ENCODE measurements at places on chromosomes 5 and 9.

GRCh38 chr9:69905851-69906250 is 85.2 kb downstream of the CFAP95 start:
- no peak for DNase-seq

GRCh38 chr5:160747987-160748386 is 104.0 kb downstream of the ATP10B start:
- no peak for DNase-seq

GRCh38 chr5:104265531-104266140 is 703.0 kb upstream of the NUDT12 start:
- no peak for DNase-seq

- no peak for DNase-seq
Observed at GRCh38 chr9:104177676-104178075, 83.6 kb downstream of the SMC2 start.

DNA sequence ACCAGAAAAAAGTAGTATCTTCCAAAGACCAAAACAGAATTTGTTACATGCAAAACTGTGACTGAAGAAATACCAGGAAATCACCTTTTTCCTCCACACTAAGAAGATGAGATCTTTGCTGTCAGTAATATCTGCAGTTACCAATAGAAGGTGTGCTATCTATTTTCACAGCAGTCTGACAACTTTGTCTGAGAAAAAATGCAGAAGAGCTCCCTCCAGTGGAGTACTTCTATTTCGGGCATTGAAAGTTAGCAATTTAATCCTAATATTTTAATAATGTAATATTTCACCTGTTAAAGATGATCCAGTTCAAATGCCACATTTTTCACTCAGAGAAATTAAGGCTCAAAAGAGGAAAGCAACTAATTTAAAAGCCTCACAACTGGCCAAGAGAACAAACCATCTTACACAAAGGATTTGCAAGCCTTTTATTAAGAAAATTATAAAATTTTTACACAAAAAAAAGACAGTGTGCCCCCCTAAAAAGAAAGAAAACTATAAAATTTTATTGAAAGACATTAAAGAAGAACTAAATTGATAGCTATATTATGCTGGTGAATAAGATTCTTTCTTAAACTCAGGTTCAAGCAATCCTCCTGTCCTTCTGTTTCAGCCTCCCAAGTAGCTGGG is 50.6 kb downstream of the DEPDC1B start:
- no peak for DNase-seq

- DNase-seq: no peak
Observed at GRCh38 chr5:41118177-41118576, 47.0 kb upstream of the MROH2B start.

- peak; percentile 92 for DNase-seq
Observed at GRCh38 chr5:158840193-158840592, 259.5 kb downstream of the EBF1 start.

GRCh38 chr5:93092349-93093105 is 488.5 kb downstream of the NR2F1-AS1 start:
- no peak for DNase-seq

DNA sequence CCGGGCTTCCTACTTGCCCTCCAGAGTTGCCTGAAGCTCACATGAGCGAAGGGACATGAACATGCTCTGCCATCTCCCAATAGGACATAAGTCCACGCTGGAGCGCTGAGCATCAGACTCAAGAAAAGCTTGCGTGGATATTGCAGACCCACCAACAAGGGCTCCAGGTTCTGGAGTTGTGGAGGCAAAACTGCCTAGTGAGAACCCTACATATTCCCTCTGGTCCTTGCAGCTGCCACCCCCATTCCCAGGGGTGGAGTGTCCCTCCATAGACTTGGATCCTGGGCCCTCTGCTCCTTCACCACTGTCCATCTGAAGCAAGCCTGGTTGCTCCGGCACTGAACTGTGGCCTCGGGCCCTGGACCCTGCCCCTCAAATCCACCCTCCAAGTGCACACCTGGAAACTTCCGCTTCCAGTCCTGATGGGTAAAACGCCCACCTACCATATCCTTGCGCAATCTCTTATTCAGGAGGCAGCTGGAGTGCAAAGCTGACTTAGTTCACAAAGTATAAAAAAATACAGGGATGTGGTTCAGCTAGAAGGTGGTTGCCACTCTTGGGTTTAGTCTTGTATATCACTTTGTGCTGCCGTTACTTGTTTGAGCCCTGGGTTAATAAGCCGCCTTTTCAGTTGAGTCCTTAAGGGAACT is 28.0 kb downstream of the HRH2 start:
- DNase-seq: no peak

DNA sequence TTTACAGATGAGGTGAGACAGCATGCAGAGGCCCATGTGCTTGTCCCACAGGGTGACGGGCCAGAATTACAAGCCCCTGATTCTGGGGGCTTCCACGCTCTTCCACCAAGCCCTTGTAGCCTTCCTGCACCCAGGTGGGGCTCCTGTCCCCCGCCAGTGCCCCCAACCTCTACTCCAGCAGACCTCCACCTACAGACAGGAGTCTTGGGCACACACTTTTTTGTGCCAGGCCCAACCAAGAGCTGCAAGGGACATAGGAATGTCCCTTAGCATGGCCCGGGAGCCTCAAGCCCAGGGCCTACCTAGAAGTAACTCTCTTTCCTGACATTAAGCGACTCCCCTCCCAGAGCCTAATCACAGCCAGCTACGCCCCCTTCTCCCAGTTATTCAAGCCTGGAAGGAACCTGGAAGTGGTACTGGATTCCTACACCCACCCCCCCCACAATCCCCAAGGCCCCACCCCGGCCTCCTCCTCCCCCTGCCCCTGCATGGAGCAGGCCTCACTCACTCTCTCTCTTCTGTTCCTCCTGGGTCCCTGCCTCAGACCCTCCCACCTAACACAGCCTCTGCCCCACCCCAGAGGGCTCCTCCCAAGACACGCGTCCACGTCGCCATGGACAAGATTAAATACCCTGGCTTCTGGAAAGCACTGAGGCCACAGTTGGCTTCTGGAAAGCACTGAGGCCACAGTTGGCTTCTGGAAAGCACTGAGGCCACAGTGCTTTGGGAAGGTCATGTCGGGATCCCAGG is 30.5 kb downstream of the ADAMTS2 start:
- DNase-seq: no peak

- no peak for DNase-seq
Observed at GRCh38 chr5:150451594-150451993, 2.1 kb upstream of the RPS14 start.

DNA sequence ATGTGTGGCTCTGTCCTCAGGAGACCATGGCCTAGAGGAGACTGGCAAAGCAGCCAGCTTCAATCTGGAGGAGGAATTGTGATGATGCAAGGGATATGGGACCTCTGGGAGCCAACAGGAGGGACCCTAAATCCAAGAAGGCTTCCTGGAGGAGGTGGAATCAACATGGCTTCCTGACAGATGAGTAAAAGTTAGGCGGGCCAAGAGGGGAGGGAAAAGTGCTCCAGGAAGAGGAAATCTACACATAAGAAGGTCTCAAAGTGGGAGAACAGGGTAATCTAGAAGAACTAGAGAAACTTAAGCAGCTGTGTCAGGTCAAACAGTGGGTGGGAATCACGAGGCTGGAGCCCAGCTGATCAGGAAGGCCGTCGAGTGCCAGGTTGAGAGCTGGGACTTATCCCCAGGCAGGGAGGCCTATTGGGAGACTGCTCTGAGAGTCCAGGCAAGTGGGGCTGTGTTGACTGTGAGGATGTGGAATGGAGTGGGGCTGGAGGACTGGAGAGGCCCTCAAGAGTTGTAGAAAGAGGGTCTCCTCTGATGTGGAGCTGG is 119.1 kb downstream of the C9orf50 start:
- no peak for DNase-seq

- no peak for DNase-seq
Observed at GRCh38 chr5:174022384-174023095, 23.0 kb upstream of the NSG2 start.

GRCh38 chr9:105295201-105295550 is 50.7 kb downstream of the SLC44A1 start:
- DNase-seq: no peak

DNA sequence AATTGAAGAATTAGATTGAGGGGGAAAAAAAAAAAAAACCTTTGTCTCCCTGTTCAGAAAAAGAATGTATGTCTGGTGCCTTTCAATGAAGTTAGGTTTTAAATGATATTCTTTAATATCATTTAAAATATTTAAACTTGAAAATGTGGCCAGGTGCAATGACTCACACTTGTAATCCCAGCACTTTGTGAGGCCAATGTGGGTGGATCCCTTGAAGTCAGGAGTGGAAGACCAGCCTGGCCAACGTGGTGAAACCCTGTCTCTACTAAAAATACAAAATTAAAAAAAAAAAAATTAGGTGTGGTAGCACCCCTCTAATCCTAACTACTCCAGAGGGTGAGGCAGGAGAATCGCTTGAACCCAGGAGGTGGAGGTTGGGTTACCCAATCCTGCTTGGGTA is 111.1 kb upstream of the RASA1 start:
- DNase-seq: no peak

DNA sequence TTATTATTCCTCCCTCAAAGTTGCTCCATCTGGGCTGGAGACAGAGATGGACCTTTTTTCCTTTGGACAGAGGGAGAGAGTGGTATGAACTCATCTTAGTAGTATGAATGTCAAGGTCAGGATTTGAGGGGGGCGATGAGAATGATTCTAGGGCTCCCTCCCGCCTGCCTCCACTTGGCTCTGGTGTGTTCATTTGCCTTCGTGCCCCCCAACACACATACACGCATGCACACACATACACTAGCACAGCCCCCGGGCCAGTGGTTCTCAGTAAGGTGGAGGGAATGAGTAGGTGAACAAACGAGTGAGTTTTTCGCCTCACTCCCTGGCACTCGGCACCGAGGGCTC is 44.5 kb downstream of the ERGIC1 start:
- DNase-seq: no peak

- no peak for DNase-seq
Observed at GRCh38 chr9:82209797-82210470, 221.4 kb downstream of the SPATA31D1 start.

GRCh38 chr5:93403141-93403928 is 177.7 kb downstream of the NR2F1-AS1 start:
- DNase-seq: no peak

DNA sequence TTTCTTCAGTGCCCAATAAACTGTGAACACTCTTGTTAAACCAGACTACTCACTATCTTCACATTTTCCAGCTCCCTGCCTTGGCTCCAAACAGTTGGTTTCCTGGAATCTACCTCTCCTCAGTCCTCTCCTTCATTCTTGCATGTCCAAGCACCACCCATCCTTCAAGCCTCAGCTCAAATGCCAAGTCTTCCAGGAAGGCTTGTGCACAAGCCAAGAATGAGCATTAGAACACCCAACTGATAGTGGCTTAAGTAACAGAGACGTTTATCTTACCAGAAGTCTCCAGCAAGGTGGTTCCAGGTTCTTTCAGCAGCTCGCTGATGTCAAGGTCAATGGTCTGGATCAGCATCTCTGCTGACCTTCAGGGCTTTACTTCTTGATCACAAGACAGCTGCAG is 60.1 kb downstream of the PTPDC1 start:
- no peak for DNase-seq

DNA sequence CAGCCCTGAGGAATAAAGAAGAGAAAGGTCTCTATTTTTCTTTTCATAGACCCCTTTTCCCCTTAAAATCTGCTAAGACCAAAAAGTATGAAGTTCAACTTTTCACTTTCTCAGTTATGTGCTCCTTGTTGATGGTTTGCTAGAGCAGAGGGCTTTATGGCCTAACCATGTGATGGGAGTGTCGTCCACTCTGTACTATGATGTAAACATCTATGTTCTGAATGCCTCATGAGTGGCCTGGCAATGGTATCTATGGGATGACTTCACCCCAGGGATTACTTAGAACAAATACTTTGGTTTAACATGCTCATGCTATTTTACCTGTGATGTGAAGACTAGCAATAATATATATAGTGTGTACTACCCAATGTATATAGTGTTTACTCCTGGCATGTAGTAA is 43.7 kb upstream of the MIER3 start:
- no peak for DNase-seq

DNA sequence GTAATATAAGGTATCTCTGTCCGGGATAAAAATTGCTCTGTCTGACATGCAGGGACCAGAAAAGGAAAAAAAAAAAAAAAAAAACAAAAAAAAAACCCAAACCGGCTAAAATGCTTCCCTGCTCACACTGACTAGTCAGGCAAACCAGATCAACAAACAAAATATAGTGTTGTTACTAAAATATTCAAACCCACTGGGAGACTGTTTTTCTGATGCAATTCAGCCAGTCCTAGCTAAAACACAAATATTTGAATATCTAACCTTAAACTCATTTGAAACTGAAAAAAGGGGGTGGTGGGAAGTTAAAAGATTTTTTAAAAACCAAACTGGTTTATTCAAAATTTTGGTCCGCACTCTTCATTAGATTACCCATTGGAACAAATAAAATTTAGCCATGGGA is 61.0 kb downstream of the APBA1 start:
- no peak for DNase-seq

- DNase-seq: no peak
Observed at GRCh38 chr9:112601636-112602035, 115.0 kb downstream of the KIAA1958 start.

- DNase-seq: peak; percentile 45
Observed at GRCh38 chr5:109329333-109330237, 80.2 kb downstream of the PJA2 start.

GRCh38 chr9:70382709-70383605 is 31.5 kb downstream of the KLF9 start:
- no peak for DNase-seq

- DNase-seq: no peak
Observed at GRCh38 chr9:27310582-27310981, 13.6 kb upstream of the EQTN start.

- DNase-seq: no peak
Observed at GRCh38 chr5:176359658-176360057, 1.9 kb downstream of the KIAA1191 start.

- DNase-seq: no peak
Observed at GRCh38 chr5:126464016-126464415, 40.8 kb downstream of the GRAMD2B start.

- DNase-seq: no peak
Observed at GRCh38 chr5:88665750-88666215, 217.2 kb downstream of the MEF2C start.

DNA sequence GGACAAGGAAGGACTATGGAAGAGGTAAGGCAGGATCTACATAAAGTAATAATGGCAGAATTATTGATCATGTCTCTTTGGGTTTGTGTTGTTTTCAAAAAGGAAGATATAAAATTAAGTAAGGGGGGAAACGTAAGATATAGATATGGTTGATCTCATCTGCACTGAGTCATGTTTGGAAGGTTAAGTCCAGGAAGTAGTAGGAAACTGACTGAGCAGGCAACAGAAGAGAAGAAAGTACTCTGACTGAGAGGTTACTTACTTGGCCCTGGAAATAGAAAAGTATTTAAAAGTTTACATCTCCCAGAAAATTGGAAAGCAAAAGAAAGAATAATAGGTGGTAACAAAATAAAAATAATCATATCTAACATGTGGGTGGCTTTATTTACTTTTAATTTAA is 405.3 kb upstream of the RGMB start:
- no peak for DNase-seq

Data from GM04504 (cell line).